Left forelimb (tissue), 1 donor: ENCODE measurements at places on chromosomes 11 and 22.

DNA sequence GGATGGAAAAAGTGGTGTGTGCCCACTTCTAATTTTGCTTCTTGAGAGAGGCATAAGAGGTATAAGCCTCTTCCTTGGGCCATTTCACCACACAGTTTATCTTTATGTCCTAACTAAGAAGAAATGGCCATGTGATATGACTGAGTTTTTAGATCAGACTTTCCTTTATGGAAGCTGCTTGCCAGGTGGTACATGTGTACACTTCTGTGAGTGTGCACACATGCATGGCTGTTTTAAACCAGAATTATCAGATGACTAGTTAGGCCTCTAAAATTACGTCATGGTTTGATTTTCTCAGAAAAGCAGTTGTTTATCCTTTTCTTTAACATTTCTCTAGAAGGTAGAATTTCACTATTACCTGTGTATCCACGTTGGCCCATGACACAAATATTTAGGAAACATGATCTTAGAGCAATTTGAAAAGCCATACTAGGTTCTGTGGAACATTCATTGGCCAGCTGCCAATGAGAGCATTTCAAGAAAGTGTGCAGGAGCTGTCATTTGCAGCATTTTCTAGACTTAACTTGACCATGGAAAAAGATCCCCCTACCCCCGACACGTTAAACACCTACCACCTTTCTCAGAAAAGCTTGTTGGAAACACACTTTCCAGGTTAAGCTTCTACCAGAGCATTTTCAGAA, 109.2 kb upstream of the GAL start:
- DNase-seq: no peak

DNA sequence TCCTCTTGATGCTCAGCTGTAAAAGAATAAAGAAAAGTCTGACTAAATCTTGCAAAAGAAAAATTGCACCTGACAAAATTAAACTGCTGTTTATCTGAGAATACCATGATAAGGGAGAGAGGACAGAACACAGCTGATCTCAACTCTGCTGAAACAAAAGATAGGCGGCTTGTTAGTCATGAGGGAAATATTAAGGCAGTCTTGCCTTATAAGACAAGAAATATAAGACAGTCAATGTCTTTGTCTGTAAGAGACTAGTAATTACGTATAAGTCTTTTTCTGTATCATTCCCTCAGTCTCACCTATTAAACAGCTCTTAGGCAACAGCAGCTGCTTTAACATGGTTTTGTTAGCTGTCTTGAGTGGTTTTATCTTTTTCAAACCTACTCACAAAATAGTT, 296.6 kb downstream of the LUZP2 start:
- DNase-seq: no peak

- no peak for DNase-seq
These were observed 53.8 kb downstream of the COPB1 start for GRCh38 chr11:14445542-14446530.

DNA sequence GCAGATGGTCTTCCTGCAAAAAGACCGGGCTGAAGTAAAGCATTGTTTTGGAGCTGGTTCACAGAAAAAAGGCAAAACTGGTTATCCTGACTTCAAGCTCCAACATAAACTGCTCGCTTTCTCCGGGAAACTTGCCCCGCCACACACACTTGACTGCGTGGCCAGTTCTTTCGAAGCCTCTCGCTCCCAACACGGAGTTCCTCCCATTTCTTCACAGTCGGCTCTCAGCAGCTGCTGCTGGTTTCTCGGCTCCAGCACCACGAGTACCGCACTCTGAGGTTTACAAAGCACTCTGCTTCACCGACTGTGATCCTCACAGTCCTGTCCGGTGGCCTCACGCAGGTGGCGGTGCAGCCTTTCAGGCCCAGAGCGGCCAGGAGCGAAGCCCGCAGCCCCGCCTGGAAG, 264 bp downstream of the CHEK1 start:
- no peak for DNase-seq

GRCh38 chr11:108734283-108734682, 69.4 kb downstream of the DDX10 start:
- DNase-seq: no peak

GRCh38 chr11:92642177-92642931, 327.1 kb upstream of the MTNR1B start:
- no peak for DNase-seq

DNA sequence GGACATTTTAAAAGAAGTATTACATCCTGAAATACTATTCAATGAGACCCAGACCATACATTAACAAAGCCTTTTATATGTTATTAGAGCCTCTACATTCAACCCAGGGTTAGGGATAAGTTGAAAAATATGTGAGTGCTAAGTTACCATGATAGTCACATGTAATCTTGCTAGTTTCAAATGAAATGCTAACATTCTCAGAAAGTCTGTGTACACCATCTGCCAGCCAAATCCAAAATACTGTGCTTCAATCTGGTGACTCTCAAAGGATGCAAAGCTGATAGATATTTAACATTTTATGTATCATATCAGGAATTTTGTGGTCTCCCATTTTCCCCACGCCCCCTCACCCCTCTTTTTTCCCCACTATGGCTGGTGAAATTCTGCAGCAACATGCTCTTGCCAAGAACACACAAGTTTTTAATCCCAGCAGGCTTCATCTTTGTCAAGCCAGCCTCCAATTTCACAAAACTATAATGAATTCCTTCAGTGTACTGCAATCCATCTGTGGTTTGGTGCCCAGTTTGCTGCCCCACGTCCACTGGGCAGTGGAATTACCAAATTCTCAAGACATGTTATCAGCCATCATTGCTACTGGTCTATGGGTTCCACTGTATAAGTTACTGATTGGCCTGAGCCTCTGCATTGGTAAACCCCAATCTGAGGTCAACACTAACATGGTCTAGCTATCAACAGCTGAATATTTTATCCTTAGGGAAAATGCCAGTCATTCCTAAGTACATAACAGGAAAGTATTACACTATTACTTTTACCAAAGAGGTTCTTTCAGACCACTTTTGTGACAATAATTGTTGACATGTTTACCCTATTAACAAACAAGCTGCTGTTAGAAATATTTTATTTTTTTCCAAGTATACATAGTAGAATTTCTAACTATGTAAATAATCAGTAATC, 1.5 kb upstream of the PICALM start:
- DNase-seq: no peak

DNA sequence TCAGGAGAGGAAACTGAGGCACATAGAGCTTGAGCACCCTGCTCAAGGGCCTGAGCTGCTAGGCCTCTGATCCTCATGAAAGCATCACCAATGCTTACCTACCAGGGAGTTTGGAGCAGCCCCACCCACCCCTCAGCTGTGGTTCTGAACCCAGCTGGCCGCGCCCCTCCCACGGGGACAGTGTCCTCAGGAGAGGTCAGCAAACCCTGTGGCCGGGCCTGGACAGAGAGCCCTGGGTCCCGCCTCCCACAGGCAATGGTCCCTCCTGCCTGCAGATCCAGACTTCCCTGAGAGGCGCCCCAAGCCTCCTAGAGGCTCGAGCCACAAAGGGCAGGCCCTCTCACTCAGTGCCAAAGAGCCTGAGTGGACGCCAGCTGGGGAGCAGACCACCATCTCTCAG, 184.9 kb downstream of the BRD1 start:
- no peak for DNase-seq

DNA sequence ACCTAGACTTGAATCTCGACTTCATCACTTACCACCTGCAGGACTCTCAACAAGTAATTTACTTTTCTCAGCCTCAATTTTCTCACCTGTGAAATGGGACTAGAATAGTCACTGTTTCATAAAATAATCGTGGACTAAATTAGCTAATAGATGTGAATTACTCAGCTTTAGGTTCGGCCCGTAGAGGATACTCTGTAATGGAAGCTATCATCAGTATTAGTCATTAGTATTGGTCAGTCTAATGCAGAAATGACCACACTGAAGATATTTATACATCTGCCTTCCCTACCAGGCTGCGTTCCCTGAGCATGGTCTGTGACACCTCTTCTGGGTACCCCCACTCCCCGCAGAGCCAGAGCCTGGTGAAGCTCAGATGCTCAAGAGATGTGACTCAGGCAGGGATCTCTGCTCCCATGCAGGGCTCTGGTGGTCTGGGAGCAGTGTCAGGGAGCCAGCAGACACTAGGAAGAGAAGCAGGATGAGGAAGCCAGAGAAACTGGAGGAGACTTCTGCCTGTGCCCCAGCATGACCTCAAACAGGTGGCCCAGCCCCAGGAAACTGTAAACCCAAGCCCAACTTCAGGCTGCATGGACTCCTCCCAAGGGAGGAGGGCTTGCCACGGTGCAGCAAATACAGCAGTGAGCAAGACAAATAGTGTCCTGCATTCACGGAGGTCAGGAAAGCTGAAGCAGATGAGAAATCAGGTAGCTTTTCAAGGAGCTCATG, 88.0 kb upstream of the E2F8 start:
- no peak for DNase-seq

GRCh38 chr11:12386745-12387144, 9.4 kb downstream of the PARVA start:
- DNase-seq: no peak
